Stimulated activated CD4-positive, alpha-beta T cell treated with anti-CD3 and anti-CD28 coated beads, Interleukin-15, amount 100 ng/mL, for 1 hour (primary cell): ENCODE measurements at places on chromosomes 5 and 9.

DNA sequence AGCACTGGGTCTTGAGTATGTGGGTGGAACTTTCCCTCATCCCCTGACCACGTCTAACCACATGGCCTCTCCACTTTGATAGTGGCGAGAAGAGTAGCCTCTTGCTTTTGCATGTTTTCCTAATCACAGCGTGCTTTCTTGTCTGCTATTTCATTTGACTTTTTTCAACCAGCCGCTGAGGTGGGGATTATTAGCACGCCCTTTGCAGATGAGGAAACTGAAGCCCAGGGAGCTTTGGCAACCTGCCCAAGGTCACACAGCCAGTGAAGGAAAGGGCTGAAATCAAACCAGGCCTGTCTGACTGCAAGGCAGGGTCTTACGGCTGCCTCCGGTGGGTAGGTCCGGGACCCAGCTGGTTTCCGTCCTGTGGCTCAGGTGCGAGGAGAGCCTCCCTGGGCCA lies 106.5 kb upstream of the MSX2 start:
- DNase-seq: no peak

GRCh38 chr5:159451197-159452052 lies 121.1 kb upstream of the IL12B start:
- DNase-seq: no peak

GRCh38 chr5:124056991-124057723 lies 545.2 kb downstream of the CSNK1G3 start:
- DNase-seq: no peak

DNA sequence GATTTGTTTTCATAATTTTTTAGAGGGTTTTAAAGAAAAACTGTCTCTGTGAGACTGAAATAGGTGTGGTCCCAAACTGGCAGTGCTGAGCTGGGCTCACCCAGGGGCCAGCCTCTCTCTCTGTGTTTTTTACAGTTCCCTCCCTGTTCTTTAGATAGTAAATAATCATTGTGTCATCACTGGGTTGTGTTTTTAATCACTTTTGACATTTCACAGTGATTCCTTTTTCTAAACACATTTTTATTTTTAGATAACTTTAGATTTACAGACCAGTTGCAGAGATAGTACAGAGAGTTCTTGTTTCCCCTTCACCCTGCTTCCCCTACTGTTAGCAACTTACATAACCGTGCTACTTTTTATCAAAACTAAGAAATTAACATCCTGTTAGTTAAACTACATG lies 44.4 kb downstream of the MAP1B start:
- DNase-seq: no peak

GRCh38 chr5:31530541-31531265 lies 1.2 kb downstream of the DROSHA start:
- DNase-seq: no peak

DNA sequence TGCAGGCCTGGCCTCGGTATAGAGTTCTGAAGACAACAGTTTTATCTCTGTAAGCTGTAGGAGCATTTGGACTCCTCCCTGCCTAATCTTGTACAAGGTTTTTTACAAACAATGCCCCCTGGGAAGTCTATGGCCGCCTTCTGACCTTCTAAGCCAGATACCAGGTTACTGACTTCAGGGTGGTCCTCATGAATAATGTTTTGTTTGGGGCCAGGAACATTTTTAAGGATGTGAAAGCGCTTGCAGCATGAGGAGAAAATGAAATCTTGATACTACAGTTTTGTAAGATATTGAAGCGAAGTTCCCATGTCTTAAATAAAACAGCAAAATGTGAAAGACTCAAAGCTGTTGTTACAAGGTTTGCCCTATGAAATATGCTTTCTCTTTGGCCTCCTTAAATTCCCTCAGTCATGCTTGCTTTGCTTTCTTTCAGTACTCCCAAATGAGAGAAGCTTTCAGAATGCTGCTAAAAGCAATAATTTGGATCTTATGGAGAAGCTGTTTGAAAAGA lies 5.2 kb downstream of the ANKDD1B start:
- DNase-seq: no peak

GRCh38 chr9:19495186-19496028 lies 86.6 kb downstream of the ACER2 start:
- DNase-seq: no peak

DNA sequence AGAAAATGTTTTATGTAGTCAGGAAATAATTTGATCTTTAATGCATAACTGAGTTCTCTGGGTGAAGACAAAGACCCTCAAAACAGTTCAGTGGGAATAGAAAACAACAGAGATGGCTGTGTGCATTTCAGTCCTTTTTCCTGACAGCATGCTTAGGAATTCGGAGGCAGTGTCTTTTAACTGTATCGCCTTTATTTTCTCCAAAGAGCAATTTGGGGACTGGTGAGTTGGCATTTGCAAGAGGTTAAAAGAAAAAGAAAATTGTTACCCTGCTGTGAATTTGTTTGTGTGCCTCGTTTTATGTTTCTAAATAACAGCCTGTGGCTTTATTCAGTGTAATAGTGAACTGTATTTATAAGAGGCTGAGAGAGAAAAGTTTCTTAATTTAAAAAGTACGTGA lies 227.8 kb upstream of the DMAC1 start:
- DNase-seq: no peak

GRCh38 chr5:133401731-133402347 lies 210.5 kb downstream of the FSTL4 start:
- no peak for DNase-seq
